ENCODE measurements at places on chromosomes 5 and 9.
A peak's percentile ranks its signal among the peaks of the same experiment; 100 is the strongest.

DNA sequence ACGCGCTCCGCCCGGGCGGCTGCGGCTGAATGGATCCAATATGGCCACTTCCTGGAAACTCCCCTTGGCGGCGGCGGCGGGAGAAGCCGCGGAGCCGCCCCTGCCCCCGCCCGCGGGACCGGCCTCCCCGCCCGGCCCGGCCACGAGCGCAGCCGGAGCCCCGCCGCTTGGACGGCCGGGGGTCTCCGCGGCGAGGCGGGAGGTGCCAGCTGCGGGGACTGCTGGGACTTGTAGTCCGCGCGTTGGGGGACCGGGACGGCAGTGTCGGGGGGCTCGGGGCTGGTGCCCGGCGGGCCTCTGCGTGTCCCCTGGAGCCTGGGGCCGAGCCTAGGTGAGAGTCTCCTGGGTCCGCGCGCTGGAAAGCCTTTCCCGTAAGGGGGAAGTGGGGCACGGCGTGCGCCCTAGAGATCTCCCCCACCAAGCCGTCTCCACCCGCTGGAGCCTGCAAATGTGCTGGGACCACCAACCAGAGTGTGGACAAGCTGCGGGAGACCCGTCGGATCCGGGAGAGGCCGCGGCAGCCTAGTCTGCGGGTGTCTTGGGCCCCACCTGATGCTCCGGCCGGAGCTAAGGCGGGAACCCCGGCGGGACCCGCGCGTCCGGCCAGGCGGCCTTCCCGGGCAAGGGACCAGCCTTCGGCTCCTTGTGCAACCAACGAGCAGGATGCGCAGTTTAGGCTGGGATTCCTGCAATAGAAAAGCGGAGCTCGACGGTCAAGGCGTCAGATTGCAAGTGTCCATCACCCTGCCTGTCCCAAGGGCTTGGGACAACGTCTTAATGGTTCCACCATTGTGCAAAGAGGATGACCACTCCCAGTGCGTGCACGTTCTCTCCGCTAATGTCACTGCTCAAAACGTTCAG is at the start of gene SEPTIN8:
Gene SEPTIN8, minus strand, starts transcription at position 31 of the 861 bp plus-strand sequence. CDS start 102 bp downstream, outside the sequence.
- DNase-seq = peak; percentile 44

GRCh38 chr5:81184749-81185110 is 48.4 kb upstream of the CKMT2 start:
- no peak for DNase-seq

DNA sequence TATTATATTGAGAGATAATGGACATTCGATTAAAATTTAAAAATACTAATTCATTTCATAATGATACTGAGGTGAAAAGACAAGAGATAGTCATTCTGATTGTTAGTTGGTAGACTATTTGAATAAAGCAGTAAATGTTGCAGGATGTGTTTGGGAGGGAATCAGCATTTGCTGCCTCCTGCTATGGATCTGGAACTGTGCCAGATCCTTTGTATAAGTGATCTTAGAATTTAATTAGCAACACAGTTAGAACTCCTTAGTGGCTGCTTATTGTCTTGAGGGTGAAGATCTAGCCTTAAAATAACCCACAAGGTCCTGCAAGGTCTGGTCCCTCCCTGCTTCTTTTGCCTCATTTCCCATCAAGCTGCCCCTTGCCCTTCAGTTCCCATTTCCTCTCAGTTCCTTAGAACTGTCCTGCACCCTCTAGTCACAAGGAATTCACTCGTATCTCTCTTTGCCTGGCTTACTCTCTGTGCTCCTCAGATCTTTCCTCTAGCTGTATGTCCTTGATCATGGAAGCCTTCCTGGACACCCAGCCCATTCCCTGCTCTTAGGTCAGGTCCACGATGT is 12.5 kb downstream of the LECT2 start:
- DNase-seq = no peak

DNA sequence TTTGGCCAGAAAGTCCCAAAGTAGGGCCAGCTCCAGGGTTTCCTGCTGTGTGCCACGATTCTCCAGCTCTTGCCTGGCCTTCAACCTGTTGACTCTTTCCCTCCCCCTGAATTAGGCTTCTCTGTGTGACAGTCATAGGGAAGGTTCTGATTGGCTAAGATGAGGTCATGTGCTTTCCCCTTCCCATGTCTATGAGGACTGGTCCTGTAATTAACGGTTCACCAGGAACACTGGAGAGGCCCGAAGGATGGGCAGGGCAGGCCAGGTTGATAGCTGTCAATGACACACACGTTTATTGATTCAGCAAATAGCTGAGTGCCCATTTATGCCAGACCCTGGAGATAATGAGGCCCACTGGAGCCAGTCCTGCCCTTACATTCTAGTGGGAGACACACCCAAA is 9.0 kb upstream of the PRR7 start:
- no peak for DNase-seq

GRCh38 chr5:633501-633955 is 21.4 kb downstream of the CEP72 start:
- no peak for DNase-seq

Measured in inflammatory macrophage treated with lipopolysaccharide for 4 hours (primary cell).